ENCODE measurements at places on chromosomes 1 and 21. TPM values are rescaled to one million over a fixed set of nuclear protein-coding genes. Genes with fewer than 3 reads are reported as not detected.

DNA sequence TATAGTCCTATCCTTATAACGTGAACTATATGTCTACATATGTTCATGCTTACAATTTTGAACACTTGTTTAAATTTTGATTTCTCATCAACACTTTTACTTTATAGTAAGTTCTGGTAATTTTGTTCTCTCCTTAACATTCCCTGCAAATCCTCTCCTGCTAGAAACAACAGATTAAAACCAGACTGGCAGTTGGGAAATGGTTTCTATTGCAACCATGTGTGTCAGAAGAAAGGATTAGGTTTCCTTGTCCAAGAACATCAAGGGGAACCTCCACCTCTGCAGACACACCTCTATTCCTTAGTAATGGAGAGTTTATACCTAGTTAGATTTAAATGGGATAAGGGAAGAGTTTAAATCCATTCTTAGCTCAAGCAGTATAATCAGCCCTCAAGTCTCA lies 3.3 kb upstream of the WARS2 start:
- no peak for DNase-seq
- no peaks in the 10 kb centered on the region for H3K36me3 ChIP-seq
- H3K4me3 ChIP-seq, result no peak overlapping the region
- H3K27ac ChIP-seq, result no peak overlapping the region
- peaks cover 34% of the 10 kb centered on the region for H3K4me1 ChIP-seq
- no peaks in the 10 kb centered on the region for H3K27me3 ChIP-seq

- H3K4me1 ChIP-seq, result no peaks in the 10 kb centered on the region
- no peak overlapping the region for H3K27ac ChIP-seq
- no peak for DNase-seq
- H3K27me3 ChIP-seq, result peaks cover 5% of the 10 kb centered on the region
- no peaks in the 10 kb centered on the region for H3K36me3 ChIP-seq
- H3K4me3 ChIP-seq, result no peak overlapping the region
Measured at GRCh38 chr1:198776602-198777029, 137.8 kb downstream of the PTPRC start.

ZNF124 gene
- total RNA-seq, result 12.0 TPM

KCNA10 gene
- not detected for total RNA-seq

- H3K27me3 ChIP-seq, result no peaks in the 10 kb centered on the region
- H3K4me3 ChIP-seq, result no peak overlapping the region
- H3K27ac ChIP-seq, result no peak overlapping the region
- H3K4me1 ChIP-seq, result peaks cover 2% of the 10 kb centered on the region
Measured at GRCh38 chr1:223421025-223421424, 27.8 kb downstream of the CCDC185 start.

- no peaks in the 10 kb centered on the region for H3K4me1 ChIP-seq
- H3K4me3 ChIP-seq, result no peak overlapping the region
- H3K27me3 ChIP-seq, result no peaks in the 10 kb centered on the region
- no peak overlapping the region for H3K27ac ChIP-seq
- H3K36me3 ChIP-seq, result no peaks in the 10 kb centered on the region
- DNase-seq, result no peak
Measured at GRCh38 chr1:55869065-55869464, 653.9 kb upstream of the USP24 start.

- H3K27me3 ChIP-seq, result no peaks in the 10 kb centered on the region
- peak overlapping the region; percentile 89 for H3K27ac ChIP-seq
- H3K4me1 ChIP-seq, result peaks cover 37% of the 10 kb centered on the region
- H3K4me3 ChIP-seq, result peak overlapping the region; percentile 88
Measured at GRCh38 chr21:43728154-43728466, 9.2 kb downstream of the PDXK start.

DNA sequence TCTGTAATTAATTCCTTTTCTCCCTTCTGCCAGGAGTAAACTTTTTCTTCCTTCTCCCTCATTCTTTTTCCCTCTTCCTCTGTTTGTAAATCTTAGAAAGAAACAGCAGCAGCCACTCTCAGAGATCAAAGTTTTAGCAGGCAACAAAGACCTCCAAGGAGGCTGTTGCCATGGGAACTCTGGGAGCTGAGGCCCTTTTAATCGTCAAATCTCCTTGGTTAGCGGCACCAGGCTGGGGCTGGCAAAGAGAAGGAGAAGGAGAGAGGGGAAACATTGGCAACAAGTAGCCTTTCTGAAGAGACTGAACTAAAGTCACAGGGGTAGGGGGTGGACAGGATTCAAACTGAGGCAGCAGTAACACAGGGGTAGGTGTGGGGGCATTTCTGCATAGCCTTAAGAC lies 25.2 kb downstream of the ILDR2 start:
- no peak overlapping the region for H3K27ac ChIP-seq
- no peak for DNase-seq
- H3K36me3 ChIP-seq, result peaks cover 4% of the 10 kb centered on the region
- peaks cover 73% of the 10 kb centered on the region for H3K27me3 ChIP-seq

DNA sequence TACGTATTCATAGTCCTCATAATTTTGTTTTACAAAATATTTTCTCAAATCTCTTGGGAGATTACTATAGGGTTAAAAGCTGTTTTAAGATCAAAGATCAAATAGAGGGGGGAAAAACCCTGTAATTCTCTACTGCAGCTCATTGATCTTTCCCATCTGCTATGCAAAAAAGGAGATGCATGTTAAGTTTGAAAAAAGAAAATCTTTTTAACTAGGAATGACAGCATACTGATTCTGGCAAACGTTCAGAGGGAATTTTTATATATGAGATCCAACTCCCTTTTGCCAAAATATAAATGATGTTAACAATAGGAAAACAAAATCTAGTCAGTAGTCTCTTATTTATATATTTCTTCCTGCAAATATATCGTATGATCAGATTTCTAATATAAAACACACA lies 69.1 kb downstream of the SMYD3 start:
- H3K27ac ChIP-seq, result no peak overlapping the region
- H3K4me1 ChIP-seq, result no peaks in the 10 kb centered on the region
- no peak overlapping the region for H3K4me3 ChIP-seq
- peaks cover 2% of the 10 kb centered on the region for H3K36me3 ChIP-seq
- H3K27me3 ChIP-seq, result no peaks in the 10 kb centered on the region

All from T-helper 17 cell (primary cell).